ENCODE measurements at places on chromosomes 6 and 20. TPM values are rescaled to one million over a fixed set of nuclear protein-coding genes. Genes with fewer than 3 reads are reported as not detected.

The DNAH8 gene
- 0.22 TPM for total RNA-seq

The SEMG1 gene
- total RNA-seq = not detected

The USP49 gene
- total RNA-seq = 6.3 TPM

The SHLD1 gene
- 9.0 TPM for total RNA-seq

The SLC35F1 gene
- 0.19 TPM for total RNA-seq

The TGM2 gene
- not detected for total RNA-seq

Data from activated CD4-positive, alpha-beta memory T cell treated with anti-CD3 and anti-CD28 coated beads for 36 hours (primary cell).